ENCODE measurements at places on chromosomes 5 and 9.

DNA sequence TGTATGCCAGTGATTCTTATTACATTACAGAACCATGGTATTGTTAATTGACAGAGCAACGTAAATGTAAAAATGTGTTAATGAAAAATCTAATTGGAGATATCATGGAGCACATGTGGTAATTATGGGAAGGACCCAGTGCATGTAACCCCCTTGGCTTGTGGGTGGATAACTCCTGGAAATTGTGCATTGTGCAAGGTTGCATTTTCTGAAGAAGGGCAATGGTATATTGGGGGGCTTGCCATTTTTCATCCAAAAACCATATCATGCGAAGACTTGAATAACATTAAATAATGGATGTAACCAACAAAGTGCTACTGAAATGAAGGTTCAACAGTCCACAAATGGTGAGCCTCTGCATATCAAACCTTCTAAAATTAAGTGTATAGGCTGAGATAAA lies 47.6 kb downstream of the BASP1 start:
- DNase-seq = no peak

DNA sequence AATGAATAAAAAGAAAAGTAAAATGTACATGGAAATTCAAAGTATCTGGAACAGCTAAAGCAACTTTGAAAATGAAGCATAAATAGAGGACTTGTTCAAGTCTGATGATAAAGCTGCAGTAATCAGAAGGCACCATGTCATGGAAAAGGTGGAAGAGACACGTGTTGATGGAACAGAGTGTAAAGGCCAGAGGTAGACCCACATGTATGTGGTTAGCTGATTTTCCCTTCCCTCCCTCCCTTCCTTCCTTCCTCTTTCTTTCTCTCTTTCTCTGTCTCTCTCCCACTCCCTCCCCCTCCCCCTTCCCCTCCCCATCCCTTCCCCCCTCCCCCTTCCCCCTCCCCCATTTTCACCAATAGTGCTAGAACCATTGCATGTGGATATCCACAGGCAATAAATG lies 58.7 kb upstream of the FCN1 start:
- DNase-seq = no peak

- DNase-seq = no peak
Observed at GRCh38 chr9:98913705-98914104, 30.0 kb upstream of the COL15A1 start.

DNA sequence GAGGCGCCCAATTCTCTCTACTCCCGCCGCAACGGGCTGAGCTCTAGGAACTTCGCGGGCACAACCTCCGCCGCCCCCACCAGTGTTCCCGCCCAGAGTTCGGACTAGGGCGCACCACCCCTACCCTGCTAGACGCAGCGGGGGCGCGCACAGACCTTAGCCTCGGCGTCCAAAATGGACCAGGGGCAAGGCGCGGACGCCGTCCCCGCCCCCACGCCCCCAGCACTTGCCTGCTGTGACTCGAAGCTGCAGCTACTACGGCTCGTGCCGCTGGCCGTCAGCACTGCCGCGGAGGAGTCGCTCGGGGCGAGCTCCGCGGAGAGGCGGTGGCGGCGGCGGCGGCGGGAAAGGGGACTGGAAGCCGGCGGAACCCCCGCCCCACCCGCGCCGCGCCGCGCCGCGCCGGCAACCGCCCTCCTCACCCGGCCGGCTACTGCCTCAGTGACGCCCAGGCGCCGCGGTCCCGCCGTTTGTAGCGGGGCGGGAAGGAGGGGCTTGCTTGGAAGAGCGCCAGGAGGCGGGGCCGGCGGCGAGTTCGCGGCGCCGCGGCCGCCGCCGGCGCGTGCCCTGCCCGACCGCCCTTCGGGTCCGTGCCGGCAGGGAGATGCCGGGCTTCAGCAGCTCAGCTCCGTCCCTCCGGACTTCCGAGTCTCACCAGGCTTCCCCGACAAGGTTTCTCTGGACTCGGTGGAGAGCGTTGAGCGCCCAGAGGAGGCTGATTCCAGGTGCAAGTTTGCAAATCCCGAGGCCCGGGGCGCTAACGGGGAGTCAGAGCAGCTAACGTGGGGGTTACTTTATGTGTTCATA lies 4.5 kb downstream of the ELAVL2 start:
- peak; percentile 62 for DNase-seq

- no peak for DNase-seq
Observed at GRCh38 chr5:60520451-60521227, 179.3 kb downstream of the DEPDC1B start.

GRCh38 chr9:34599546-34599945 lies 10.0 kb upstream of the CNTFR start:
- DNase-seq = no peak

DNA sequence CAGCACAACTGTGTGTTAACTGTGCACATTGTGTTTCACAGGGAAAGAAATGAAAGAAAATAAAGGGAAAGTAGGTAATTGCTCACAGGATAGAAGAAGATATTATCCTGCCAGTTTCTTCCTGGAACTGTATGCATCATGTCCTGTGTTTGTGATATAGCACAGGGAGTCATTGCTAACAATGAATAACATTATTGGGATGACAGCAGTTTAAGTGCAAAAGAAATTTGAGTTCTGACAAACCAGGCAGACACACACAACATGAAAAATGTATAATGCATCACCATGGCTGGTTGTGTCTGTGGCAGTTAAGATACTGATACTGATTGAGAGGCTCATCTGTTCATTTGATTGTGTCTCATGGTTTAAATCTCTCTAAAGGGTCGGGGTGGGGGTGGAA lies 145.4 kb downstream of the SPATA31D1 start:
- DNase-seq = no peak

DNA sequence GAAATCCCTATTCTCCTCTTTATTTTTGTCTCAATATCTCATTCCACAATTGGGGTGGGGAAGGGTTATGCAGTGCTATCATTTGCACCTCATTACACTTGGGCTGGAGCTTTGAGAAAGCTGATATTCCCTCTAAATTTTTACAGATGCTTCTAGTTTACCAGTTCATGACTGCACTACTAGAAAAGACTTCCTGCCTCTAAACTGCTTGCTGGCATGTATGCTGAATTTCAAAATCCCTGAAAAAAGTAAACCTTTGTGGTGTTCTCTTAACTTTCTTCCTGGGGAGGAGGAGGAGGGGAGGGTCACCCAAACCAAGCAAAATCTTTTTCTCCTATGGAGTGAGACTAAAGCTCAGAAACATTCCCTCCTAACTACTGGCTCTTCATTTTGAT lies 45.1 kb downstream of the BNC2 start:
- no peak for DNase-seq

DNA sequence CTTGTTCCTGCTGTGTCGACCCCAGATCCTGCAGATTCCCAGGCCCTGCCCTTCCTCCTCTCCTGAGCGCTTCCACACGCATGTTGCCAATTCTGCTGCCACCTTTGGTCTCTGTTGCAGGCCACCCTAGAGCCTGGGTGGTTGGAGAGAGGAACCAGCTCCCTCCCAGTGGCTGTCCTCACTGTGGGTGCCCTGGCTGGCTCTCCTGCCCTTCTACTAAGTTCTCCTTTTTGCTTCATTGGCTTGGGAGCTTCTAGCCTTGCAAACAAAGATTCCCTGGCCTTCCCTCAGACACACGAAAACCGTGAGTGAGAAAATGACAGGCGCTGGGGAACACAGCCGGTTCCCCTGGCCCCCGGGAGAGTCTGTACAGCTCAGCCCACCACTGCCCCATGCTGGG lies 14.2 kb upstream of the NCS1 start:
- no peak for DNase-seq

DNA sequence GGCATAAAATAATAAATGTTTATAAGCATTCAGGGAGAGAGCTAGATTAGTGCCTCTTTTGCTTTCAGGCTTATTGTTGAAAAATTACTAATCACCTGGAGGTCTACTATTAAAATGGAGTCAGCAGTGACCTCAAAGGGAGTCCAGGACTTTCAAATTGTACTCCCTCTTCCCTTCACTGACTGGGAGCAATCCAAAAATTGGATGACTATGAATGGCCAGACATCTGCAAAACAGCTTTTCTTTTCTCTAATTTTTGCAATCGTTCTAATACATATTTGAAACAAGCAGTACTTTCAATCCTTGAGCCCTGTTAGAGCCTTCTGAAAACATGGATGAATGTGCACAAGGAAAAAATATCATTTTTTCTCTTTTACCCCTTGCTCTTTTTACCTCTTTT lies 461.8 kb downstream of the TMEM232 start:
- no peak for DNase-seq

GRCh38 chr9:124180557-124180956 lies 77.2 kb upstream of the NEK6 start:
- no peak for DNase-seq

- no peak for DNase-seq
Observed at GRCh38 chr5:177070536-177071191, 16.1 kb upstream of the FGFR4 start.

DNA sequence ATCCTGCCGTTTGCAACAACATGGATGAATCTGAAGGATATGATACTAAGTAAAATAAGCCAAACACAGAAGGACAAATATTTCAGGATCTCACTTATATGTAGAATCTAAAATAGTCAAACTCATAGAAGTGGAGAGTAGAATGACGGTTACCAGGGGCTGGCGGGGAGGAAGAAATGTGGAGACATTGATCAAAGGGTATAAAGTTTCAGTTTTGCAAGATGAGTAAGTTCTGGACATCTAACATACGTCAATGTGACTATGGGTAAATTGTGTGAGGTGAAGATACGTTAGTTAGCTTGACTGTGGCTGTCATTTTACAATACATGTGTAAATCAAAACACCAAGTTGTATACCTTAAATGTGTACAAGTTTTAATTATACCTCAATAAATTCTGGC lies 200.3 kb downstream of the SNX18 start:
- DNase-seq = no peak

GRCh38 chr5:39138892-39139291 lies 64.7 kb upstream of the RICTOR start:
- no peak for DNase-seq

DNA sequence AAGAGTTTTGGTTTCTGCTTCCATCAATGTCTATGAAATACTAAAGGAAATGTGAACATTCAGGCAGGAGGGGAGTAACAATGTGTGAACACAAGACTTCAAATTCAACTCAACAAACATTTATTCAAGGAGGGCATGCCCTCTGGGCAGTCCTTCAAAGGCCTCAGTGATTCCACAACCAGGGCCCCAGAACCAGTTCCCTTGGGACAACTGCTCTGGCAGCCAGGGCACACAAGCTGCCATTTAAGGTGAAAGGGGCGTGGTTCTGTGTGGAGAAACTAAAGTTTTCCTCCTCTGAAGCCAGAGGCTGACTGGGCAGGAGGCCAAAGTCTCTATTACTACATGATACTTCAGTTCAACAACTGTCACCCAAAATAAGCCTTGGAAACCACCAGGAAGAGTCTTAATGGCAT lies 3.2 kb downstream of the RBM18 start:
- no peak for DNase-seq

- DNase-seq = no peak
Observed at GRCh38 chr9:105510024-105510423, 47.9 kb upstream of the FKTN start.

- no peak for DNase-seq
Observed at GRCh38 chr5:178298283-178298807, 65.7 kb upstream of the PHYKPL start.

- DNase-seq = no peak
Observed at GRCh38 chr5:169956126-169956525, 24.2 kb downstream of the INSYN2B start.

GRCh38 chr5:80255431-80255810 lies 427 bp downstream of the SERINC5 start:
- no peak for DNase-seq

GRCh38 chr5:132837868-132838267 lies 7.4 kb upstream of the SHROOM1 start:
- no peak for DNase-seq

DNA sequence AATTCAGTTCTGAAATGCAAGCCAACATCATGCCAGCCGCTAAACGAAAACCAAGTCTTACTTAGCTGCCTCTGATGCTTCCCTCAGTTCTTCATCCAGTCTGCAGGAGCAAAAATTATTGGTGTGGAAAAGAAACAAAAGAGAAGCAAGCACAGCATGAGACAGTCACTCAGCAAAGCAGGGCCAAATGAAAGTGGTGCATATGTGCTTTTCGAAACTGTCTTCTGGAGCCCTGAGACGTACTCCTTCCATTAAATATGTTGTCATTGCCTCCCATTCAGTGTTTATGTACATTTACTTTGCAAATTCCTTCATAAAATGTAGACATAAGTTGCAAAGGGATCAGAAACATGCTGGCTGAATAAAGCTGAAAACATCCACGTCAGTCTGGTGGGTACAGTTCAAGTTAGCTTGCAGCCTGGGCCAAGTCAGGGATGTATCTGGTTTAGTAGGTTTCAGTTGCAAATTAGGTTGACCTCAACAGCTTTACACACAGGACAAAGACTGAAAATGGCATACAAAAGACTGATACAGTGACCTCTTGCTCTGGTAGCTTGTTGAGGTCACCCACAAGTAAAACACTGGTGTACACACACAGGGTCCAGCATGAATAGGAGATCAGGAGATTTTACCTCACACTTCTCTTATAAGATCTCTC lies 139.7 kb upstream of the PCA3 start:
- no peak for DNase-seq

DNA sequence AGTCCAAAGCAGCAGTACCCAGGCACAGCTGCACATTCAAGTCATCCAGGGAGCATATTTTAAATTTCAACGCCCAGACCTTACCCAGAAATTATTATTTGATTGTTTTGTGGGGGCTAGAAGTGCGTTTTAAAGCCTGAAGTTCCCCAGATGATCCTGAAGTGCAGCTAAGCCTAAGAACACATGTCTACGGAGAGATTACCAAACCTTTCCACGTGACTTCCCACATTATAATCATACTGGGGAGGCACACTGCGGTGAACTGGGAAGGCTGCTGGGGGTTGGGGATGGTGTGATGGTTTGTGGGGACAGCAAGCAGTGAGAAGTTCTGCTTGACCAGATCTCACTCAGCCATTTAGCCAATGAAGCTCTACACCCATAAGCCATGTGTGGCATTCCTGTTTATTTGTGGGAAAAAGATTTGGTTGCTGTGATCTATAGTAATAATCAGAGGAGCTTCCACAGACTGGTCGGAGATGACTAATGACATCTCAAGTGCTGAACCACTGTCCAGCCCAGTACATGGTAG lies 93.4 kb upstream of the CDH6 start:
- DNase-seq = no peak

DNA sequence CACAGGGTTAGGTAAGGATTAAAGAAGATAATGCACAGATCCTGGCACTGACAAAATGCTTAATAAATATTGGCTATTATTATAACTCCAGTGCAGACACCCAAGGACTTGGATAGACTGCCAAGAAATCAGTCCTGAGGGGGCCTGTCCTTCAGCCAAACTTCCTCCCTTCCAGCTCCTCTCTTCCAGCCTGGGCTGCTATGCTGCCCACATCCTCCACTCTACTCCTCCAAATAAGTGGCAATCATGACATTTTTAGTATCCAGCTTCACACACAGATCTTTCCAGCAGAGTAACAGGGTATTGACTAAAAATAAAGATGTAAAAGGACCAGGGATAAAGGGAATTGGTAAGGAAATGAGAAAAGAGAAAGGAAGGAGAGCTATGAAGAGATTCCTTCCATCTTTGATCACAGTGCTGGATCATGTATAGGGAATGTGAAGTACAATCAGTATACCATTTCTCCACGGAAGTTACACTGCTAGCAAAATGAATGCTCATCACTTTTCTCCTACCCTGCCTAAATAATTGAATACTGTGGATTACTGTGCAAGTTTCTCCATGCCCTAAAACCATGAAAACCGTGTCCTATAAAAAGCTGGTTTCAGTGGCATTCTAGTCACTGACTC lies 136.0 kb upstream of the OSMR start:
- DNase-seq = no peak

Measured in NCI-H1930 (cell line).